H1 (cell line): ENCODE measurements at places on chromosomes 11 and 22. TPM values are rescaled to one million over a fixed set of nuclear protein-coding genes. Genes with fewer than 3 reads are reported as not detected.

Gene ENTHD1
- not detected in 2 replicates for polyA plus RNA-seq

Gene RCOR2
- 54.6 and 75.9 TPM in 2 replicates for polyA plus RNA-seq

Gene BRSK2
- 17.3 and 23.9 TPM in 2 replicates for polyA plus RNA-seq

Gene MUC5AC
- polyA plus RNA-seq: not detected in 2 replicates

Gene APOA4
- not detected in 2 replicates for polyA plus RNA-seq

Gene UBQLN3
- not detected in 2 replicates for polyA plus RNA-seq

Gene TRIM21
- 15.6 and 16.3 TPM in 2 replicates for polyA plus RNA-seq

Gene OR51E2
- not detected in 2 replicates for polyA plus RNA-seq

Gene SHISA8
- polyA plus RNA-seq: 0.14 and 0.35 TPM in 2 replicates

Gene BBS1
- polyA plus RNA-seq: 19.5 and 33.7 TPM in 2 replicates

Gene BLID
- polyA plus RNA-seq: not detected in 2 replicates
